ENCODE measurements at places on chromosomes 11 and 22.

DNA sequence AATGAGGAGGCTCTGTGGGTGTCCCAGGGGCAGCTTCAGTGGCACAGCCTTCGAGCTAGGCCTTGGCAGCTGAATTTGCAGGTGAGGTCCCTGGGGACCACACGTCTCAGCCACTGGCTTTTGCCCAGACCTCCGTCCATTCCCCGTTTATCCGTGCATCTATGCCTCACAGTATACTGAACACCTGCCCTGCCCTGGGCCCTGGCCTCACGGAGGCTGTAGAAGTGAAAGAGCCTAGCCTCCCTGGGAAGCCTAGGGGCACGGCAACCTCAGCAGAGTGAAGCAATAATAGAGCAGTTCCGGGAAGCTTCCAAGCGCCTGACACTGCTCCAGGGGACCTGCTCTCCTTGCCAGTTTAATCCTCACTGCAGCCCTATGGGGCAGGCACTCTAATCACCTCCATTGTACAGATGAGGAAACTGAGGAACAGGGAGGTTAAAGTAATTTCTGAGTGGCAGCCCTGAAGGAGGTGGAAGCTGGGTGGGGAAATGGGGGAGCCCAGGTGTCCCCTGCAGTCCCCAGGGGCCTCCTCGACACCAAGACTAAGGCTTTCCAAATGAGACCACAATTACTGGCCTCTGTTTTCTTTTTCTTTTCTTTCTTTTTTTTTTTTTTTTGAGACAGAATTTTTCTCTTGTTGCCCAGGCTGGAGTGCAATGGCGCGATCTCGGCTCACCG lies 2.7 kb upstream of the NFAM1 start:
- DNase-seq: no peak

- peak; percentile 22 for DNase-seq
Observed at GRCh38 chr11:103953797-103954486, 82.5 kb upstream of the DDI1 start.

GRCh38 chr11:117369534-117369933 lies 41.9 kb downstream of the CEP164 start:
- DNase-seq: peak; percentile 37

GRCh38 chr11:118247041-118247440 lies 5.1 kb downstream of the MPZL3 start:
- no peak for DNase-seq

DNA sequence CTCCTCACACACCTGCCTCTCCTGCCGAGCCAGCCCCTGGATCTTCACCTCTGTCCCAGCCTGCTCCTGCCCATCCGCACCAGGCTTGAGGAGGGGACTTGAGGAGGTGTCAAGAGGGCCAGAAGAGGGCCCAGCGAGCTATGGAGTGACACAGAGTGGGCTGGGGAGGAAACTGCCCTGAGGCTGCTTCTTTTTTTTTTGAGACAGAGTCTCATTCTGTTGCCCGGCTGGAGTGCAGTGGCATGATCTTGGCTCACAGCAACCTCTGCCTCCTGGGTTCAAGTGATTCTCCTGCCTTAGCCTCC lies 21.9 kb upstream of the CDON start:
- no peak for DNase-seq

DNA sequence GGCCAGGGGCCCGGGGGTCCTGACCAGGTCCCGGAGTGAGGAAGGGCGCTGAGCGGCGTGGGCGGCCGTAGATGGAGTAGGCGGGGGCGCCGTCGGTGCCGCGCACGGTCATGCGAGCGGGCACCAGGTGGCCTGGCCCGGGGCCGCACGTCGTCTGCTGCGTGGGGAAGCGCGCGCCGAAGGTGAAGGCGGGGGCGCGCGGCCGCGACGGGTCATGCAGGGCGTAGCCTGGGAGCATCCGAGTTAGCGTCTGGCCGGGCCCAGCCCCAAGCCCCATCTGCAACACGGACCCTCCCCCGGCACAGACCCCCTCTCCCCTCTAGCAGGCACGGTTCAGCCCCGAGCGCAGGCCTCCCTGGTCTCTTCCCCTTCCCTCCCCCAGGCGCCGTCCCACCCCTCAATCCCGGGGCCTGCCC lies 1.7 kb upstream of the TYMP start:
- no peak for DNase-seq

- DNase-seq: peak; percentile 100
Observed at GRCh38 chr22:41621099-41621910, at the start of gene XRCC6. XRCC6 (plus strand) TSS chr22:41621295; CDS start chr22:41622005, 710 bp downstream.

All from right hindlimb (tissue), 1 donor.